ENCODE measurements at places on chromosomes 5 and 9. TPM values are rescaled to one million over a fixed set of nuclear protein-coding genes. Genes with fewer than 3 reads are reported as not detected.
A peak's percentile ranks its signal among the peaks of the same experiment; 100 is the strongest.

DNA sequence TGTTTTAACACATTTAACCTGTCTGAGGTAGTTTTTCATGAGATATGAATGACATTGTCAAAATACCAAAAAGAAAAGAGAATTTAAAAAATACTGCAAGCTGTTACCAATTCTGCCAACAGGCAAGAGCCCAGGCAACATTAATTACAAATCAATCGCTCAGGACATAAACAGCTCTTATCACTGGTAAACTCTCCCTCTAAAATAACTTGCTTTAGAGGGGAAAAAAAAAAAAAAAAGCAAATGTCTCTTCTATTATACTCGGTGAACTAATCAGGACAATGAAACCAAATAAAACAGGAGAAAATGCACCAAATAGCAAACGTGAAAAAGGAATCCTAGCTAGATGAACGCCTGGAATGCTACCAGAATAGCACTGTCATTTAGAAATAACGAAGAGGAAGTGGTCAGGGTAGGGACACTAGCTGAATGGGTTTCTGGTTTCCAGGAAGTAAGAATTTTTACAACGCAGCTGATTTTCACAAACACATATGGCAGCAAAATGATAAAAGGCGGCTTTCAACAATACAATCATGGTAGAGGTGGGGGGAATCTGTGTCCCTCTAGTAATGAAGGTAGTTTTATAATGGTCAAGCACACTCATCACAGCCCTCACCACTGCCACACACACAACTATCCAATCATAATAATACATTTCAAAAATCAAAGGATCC is 94.9 kb downstream of the DENND1A start:
- ATAC-seq = no peak

DNA sequence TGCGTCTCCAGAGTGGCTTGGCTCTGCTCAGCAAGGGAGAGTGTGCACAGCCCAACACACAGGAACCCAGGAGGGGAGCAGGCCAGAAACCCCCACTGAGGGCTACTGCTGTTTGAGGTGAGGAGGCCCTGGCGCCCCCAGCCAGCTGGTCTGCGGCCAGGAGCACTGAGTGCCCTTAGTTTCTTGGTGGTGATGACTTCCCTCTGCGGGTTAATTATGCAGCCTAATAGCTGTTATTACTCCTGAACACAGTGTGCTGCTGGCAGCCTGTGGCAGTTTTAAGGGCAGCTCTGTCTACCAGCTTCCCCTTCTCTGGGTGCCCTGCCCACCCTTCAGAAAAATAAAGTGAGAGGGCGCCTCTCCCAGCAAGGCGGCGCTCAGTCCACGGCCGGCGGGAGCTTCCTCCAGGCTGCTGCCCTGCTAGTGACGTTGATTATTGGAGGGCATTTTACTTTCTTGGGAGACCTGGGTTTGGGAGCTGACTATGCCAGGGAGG is 19.2 kb downstream of the GADD45G start:
- ATAC-seq = no peak

GRCh38 chr5:81420039-81420667 is 26.2 kb upstream of the ACOT12 start:
- ATAC-seq = peak; percentile 96

C5orf52 gene
- total RNA-seq = not detected

WNK2 gene
- total RNA-seq = 0.92 TPM

- no peak for ATAC-seq
These were observed 71.5 kb downstream of the NIPBL start for GRCh38 chr5:36948041-36948440.

DNA sequence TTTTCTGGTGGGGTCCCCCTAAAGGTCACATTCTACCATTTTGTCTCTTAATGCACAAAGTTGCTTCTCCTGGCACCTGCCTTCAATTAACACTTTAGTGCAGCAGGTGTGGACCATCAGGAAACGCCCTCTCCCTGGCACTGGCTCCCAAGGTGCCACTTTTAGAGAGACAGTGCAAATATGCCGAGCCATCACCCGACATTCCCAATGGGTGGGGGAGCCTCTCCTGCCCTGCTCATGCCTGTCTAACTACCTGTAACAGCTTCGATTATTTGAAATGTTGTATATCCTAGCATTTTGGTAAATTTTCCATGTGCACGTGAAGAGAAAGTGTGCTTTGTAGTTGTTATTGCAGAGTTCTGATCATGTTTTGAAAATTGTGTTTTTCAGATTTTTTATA is 13.2 kb upstream of the LRRC14B start:
- ATAC-seq = no peak
